ENCODE measurements at places on chromosomes 7 and 10. TPM values are rescaled to one million over a fixed set of nuclear protein-coding genes. Genes with fewer than 3 reads are reported as not detected.

Gene CFAP70
- total RNA-seq, result 0.97 TPM

Gene GNGT1
- total RNA-seq, result not detected

Gene NEUROD6
- not detected for total RNA-seq

Gene LRRC18
- total RNA-seq, result not detected

Gene EBLN1
- total RNA-seq, result not detected

Gene DDIT4
- 372 TPM for total RNA-seq

Gene RBP3
- total RNA-seq, result not detected

Gene LAMB1
- total RNA-seq, result 432 TPM

Gene SEMA3E
- total RNA-seq, result 0.18 TPM

Gene GNG11
- 26.1 TPM for total RNA-seq

Gene SYCE1
- not detected for total RNA-seq

Gene TUBB8
- total RNA-seq, result not detected

Gene TRPV5
- total RNA-seq, result not detected

Gene SRRM3
- total RNA-seq, result 0.30 TPM

Gene UCMA
- total RNA-seq, result not detected

Gene CALML5
- total RNA-seq, result not detected

Gene SCIN
- total RNA-seq, result 6.2 TPM

Gene FAM237B
- not detected for total RNA-seq

Gene GDF2
- total RNA-seq, result not detected

Gene LRRC4
- total RNA-seq, result not detected

Gene NPTX2
- 1.5 TPM for total RNA-seq

Gene MINPP1
- 52.9 TPM for total RNA-seq

Gene PDCD11
- 63.7 TPM for total RNA-seq

Gene DYNC1I1
- total RNA-seq, result 0.69 TPM

Gene STEAP2
- total RNA-seq, result 9.2 TPM

Gene CTAGE8
- total RNA-seq, result not detected

Gene NME8
- total RNA-seq, result not detected

Gene TMEM176B
- not detected for total RNA-seq

Gene KIAA1549
- total RNA-seq, result 3.6 TPM

All from smooth muscle cell of the umbilical artery (primary cell).